ENCODE measurements at places on chromosomes 5 and 9. TPM values are rescaled to one million over a fixed set of nuclear protein-coding genes. Genes with fewer than 3 reads are reported as not detected.

Gene ZFYVE16
- 20.1 TPM for total RNA-seq

Gene SUSD1
- total RNA-seq, result 17.2 TPM

Gene ST6GALNAC6
- total RNA-seq, result 21.7 TPM

Gene SLC36A3
- not detected for total RNA-seq

Gene SPARC
- total RNA-seq, result 0.54 TPM

Gene RANBP17
- not detected for total RNA-seq

DNA sequence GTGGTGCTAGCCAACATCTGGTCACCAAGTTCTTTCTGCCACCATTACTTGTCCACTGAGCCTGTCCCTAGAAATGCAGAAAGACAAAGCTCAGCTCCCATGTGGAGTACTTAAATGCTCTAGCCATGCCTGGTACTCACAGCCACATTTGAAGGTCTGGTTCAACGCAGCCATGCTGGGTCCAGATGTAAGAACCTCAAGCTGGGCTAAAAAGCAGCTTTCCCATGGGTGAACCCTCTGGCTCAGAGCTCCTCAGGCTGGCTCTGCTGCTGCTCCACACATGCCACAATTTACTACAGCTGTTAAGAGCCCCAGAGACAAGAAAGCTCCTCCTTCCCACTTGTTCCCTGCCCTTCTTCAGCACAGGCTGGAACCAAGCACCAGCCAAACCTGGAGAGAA, 97.1 kb upstream of the LRRTM2 start:
- no peak for DNase-seq
- H3K27me3 ChIP-seq, result no peaks in the 10 kb centered on the region

GRCh38 chr5:12332480-12332879, 428.2 kb upstream of the CTNND2 start:
- no peaks in the 10 kb centered on the region for H3K4me1 ChIP-seq
- no peaks in the 10 kb centered on the region for H3K27me3 ChIP-seq
- no peaks in the 10 kb centered on the region for H3K36me3 ChIP-seq

GRCh38 chr5:144711172-144711571, 540.5 kb downstream of the KCTD16 start:
- H3K27me3 ChIP-seq, result no peaks in the 10 kb centered on the region
- H3K27ac ChIP-seq, result no peak overlapping the region
- peaks cover 29% of the 10 kb centered on the region for H3K4me1 ChIP-seq
- H3K36me3 ChIP-seq, result no peaks in the 10 kb centered on the region

- no peak for DNase-seq
- no peak overlapping the region for H3K4me3 ChIP-seq
- H3K4me1 ChIP-seq, result no peaks in the 10 kb centered on the region
- no peak overlapping the region for H3K27ac ChIP-seq
Observed at GRCh38 chr5:133458435-133458834, 153.9 kb downstream of the FSTL4 start.

DNA sequence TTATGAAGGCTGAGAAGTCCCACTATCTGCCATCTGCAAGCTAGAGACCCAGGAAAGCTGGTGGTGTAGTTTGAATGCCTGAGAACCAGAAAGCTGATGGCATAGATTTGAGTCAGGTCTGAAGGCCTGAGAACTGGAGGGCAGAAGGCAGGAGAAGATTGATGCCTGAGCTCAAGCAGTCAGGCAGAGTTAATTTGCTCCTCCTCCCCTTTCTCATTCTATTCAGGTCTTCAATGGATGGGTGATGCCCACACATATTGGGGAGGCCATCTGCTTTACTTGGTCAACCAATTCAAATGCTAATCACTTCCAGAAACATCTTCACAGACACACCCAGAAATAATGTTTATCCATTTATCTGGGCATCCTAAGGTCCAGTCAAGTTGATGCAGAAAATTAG, 87.6 kb upstream of the CPLX2 start:
- H3K4me1 ChIP-seq, result no peaks in the 10 kb centered on the region
- no peaks in the 10 kb centered on the region for H3K27me3 ChIP-seq
- no peaks in the 10 kb centered on the region for H3K36me3 ChIP-seq
- H3K4me3 ChIP-seq, result no peak overlapping the region

- peaks cover 24% of the 10 kb centered on the region for H3K4me1 ChIP-seq
- no peak overlapping the region for H3K4me3 ChIP-seq
- H3K27me3 ChIP-seq, result no peaks in the 10 kb centered on the region
- no peak overlapping the region for H3K27ac ChIP-seq
- DNase-seq, result no peak
- H3K36me3 ChIP-seq, result peaks cover 23% of the 10 kb centered on the region
Observed at GRCh38 chr9:136725612-136726011, 13.2 kb downstream of the DIPK1B start.

DNA sequence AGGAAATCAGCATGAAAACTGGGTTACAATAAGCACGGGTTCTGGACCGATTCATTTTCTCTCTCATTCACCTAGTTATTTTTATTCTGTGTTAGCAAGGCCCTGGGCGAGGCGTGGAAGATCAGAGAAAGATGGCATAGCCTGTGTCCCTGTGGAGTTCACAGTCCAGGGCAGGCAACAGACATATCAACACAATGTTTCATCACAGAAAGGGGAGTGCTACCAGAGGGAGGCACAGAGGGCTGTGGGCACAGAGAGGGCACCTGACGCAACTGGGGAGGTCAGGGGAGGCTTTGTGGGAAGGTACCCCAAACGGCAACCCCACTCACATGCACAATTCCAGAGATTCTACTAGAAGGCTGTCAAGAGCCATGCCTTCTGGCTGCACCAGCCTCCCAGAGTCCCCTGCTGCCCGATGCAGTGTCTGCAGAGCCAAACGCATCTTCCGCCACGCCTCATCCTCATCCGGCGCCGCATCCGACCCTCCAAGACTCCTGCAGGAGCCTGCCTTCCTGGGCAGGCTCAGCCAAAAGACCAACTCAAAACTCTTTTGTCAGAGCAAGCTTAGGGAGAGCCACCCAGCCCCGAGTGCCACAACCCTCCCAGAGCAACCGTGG, 1.4 kb downstream of the FAM193B start:
- peak overlapping the region; percentile 92 for H3K4me3 ChIP-seq
- peaks cover 37% of the 10 kb centered on the region for H3K4me1 ChIP-seq
- no peak for DNase-seq
- peaks cover 13% of the 10 kb centered on the region for H3K36me3 ChIP-seq
